BE2C (cell line): ENCODE measurements at places on chromosomes 7 and 10.

- DNase-seq: no peak
Measured at GRCh38 chr7:109842386-109842785, 1248.5 kb upstream of the LRRN3 start.

GRCh38 chr7:96034940-96035727 lies 262.8 kb downstream of the DYNC1I1 start:
- DNase-seq: no peak

- DNase-seq: peak; percentile 55
Measured at GRCh38 chr10:123974406-123974805, 82.8 kb upstream of the CPXM2 start.

- DNase-seq: no peak
Measured at GRCh38 chr7:36906956-36907635, 182.8 kb upstream of the AOAH start.

- DNase-seq: no peak
Measured at GRCh38 chr10:124315591-124316270, 103.0 kb downstream of the OAT start.

GRCh38 chr7:106344861-106345260 lies 60.1 kb upstream of the NAMPT start:
- DNase-seq: no peak

DNA sequence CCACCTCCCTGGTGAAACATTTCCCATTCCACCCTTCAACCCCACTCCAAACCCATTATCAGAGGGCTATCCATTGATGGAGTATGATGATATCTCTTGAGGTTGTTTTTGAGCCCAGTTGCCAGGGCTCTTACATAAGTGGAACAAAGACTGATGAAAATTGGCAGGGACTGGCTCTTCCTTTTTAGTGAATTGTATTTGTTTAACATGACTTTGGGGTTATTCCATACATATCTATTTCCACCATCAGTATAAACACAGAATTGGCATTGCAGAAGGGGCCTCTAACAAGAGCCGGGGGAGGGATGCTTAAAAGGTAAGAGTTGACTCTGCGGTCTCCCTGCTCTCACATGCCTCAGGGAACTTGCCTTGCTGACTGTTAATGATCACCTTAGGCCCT lies 28.9 kb downstream of the FZD1 start:
- no peak for DNase-seq

DNA sequence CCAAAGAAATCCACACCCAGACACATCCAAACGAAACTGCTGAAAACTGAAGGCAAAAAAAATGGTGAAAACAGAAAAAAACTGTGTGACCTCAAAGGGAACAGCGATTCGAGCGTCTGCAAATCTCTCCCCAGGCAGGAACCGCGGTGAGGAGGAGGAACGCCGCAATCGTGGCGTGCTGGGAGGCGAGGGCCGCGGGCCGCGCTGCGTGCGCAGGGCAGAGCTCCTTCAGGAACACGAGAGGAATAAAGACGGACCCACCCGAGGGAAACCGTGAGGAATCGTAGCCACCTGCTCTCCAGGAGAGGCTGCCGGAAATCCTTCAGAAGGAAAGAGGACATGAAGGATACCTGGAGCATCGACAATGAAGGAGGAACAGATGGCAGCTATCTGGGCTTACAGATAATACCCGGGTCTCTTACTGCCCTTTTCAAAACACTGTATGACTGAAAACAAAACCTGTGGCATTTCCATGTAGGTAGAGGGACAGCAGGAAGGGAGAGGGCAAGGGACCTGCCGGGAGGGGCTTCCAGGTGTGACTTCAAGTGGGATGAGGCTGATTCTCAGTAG lies 266.0 kb downstream of the MAD1L1 start:
- DNase-seq: peak; percentile 1

DNA sequence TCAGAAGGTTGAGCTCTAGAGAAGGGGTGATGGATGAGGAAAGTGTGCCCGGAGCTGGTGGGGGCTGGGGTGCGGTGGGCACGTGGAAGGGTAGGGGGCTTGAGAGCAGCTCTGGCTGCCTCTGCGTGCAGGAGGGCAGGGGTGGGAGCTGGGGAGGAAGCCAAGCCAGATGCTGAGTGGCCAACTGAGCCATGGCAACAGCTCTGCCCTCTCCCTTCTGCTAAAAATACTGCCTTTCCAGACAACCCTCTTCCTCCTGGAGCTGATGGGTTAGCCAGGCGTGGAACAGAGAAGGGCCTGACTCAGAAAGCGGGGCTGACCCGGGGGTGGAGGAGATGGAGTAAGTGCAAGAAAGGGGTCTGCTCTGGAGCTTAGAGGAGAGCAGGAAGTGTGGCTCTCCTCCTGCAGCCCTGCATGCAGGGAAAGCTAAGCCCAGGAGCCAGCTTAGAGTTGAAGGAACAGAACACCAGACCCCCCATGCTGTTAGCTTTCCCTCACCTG lies 114.6 kb upstream of the AGK start:
- DNase-seq: no peak

DNA sequence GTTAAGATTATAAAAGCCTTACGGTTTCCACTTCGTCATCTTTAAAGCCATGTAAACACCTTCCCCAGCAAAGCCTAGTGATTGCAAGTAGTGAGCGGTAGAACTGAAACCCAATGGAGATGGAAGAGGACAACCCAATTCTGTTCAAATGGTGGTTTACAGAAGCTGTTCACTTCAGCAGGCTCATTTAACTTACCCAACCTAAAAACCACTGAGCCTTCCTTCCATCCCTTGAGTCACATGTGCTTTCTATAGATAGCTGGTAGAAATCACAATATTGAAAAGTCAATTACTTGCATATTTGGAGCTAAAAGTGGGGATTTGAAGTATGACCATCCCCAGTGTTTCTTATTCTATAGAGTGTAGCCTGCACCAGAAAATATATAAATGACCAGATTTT lies 667.7 kb downstream of the SUGCT start:
- DNase-seq: no peak

DNA sequence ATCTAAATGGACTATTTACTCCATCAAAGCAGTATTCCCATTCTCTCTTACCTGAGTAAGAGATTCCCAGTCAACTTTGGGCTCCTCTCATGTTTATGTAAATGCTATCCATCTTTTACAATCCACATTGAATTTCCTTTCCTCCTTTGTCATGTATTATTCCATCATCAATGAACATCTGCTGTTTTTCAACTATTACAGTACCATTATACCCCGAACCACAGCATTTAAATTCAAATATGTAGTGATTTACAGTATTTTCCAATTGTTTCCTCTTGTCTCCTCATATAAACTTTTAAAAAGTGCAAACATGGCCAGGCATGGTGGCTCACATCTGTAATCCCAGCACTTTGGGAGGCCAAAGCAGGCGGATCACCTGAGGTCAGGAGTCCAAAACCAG lies 20.3 kb downstream of the PCLO start:
- no peak for DNase-seq

- no peak for DNase-seq
Measured at GRCh38 chr7:99840136-99840869, 12.5 kb downstream of the CYP3A43 start.

GRCh38 chr7:128381161-128381821 lies 19.8 kb upstream of the PRRT4 start:
- no peak for DNase-seq

DNA sequence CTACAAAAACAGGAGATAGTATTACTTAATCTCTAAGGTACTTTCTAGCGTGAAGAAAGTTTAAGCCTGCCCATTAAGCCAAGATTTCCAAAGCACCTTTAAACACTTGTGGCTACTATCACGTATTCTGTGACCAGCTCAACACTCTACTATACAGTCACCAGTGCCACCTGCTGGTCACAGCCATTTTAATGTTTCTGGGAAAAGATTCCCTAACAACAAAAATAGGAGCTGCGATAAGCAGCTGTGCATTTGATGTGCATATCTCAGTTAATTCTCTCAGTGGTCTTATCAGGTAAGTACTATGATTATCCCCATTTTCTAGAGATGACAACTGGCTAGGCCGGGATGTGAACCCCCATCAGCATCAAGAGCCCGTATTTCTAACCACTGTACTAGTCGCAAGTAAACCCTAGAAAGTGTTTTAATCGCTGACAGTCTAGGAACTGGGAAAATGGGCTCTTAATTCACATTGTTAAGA lies 860 bp downstream of the SEC31B start:
- DNase-seq: peak; percentile 74

DNA sequence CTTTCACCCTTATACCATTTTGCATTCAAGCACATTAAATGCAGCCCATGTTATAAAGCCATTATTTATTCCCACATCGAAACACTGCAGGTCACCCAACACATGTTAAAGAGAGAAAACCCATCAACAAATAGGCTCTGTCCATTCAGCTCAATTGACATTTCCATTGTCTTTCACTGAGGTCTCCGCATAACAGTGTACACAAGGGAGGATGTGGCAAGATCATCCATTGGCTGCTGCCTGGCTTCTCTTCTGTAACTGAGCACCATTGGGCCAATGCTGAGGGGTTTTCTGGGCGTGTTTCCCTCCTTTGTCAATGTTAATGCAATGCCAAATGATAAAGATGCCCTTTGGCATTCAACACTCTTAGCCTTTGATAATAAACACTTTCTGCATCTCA lies 278.1 kb upstream of the SP4 start:
- no peak for DNase-seq
